ENCODE measurements at places on chromosomes 12 and 14.

DNA sequence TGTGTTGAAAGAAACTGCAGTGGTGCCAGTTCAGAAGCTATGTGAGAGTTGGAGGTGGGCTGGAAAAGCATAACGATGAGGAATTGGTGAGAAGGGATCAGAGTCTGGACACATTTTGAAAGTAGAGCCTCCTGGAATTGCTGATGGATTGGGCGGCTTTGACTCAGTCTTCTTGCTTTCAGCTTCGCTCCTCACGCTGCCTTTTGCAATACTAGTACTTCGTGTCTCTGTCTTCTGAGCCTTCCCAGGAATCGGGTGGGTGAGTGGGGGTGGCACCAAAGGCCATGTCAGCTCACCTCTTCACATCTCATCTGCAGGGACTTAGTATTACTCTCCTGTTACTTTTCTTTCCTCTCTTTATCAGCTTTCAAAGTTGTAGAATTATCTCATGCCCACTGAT is 101.6 kb upstream of the RFX4 start:
- DNase-seq: no peak

- no peak for DNase-seq
Measured at GRCh38 chr12:106582641-106583230, at the start of gene RFX4. RFX4 (plus strand) TSS chr12:106583004; CDS start chr12:106583321, 317 bp downstream.

GRCh38 chr12:124529565-124530276 is 37.7 kb downstream of the NCOR2 start:
- DNase-seq: no peak

GRCh38 chr12:107929436-107929835 is 154.9 kb downstream of the ASCL4 start:
- no peak for DNase-seq
